ENCODE measurements at places on chromosomes 2 and 18.

- DNase-seq: no peak
Observed at GRCh38 chr18:63774511-63774910, 707 bp upstream of the SERPINB7 start.

DNA sequence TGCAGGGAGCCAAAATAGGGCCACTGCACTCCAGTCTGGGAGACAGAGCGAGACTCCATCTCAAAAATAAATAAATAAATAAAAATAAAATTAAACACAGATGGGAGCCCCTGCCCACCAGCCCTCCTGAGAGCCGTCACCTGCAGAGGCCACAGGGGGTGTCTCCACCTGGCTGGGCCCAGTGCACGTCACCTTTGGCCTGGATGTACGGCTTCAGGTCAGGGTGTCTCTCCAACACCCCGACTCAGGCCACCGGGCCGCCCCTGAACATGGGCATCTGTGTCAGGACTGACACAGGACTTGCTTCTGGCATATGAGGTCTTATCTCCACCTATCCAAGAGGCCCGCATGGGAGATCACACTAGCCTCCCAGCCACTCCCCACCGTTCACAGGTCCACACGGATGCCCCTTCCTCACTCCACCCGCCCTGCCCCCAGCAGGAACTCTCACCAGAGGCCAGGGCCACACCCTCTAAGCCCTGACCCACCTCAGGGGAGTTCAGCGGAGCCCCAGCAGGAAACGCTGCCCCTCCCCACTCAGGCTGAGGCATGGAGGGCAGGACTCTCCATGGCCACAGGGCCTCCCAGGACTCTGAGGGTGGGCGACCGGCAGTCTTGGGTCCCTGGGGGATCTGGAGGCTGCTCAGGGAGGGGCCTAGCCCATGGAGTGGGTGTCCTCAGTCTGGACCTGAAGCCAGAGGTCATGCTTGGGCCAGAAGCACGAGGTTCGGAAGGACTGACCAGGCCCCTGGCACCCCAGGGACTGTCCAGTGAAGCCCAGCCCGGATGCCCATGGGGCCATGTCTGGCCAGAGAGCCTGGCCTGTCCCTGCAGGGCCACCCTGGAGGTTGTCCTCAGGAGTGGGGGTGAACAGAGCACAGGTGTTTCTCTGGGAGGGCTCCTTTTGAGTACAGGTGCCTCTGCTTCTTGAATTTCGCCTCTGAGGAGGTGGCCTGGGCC is 1.6 kb upstream of the CROCC2 start:
- no peak for DNase-seq

DNA sequence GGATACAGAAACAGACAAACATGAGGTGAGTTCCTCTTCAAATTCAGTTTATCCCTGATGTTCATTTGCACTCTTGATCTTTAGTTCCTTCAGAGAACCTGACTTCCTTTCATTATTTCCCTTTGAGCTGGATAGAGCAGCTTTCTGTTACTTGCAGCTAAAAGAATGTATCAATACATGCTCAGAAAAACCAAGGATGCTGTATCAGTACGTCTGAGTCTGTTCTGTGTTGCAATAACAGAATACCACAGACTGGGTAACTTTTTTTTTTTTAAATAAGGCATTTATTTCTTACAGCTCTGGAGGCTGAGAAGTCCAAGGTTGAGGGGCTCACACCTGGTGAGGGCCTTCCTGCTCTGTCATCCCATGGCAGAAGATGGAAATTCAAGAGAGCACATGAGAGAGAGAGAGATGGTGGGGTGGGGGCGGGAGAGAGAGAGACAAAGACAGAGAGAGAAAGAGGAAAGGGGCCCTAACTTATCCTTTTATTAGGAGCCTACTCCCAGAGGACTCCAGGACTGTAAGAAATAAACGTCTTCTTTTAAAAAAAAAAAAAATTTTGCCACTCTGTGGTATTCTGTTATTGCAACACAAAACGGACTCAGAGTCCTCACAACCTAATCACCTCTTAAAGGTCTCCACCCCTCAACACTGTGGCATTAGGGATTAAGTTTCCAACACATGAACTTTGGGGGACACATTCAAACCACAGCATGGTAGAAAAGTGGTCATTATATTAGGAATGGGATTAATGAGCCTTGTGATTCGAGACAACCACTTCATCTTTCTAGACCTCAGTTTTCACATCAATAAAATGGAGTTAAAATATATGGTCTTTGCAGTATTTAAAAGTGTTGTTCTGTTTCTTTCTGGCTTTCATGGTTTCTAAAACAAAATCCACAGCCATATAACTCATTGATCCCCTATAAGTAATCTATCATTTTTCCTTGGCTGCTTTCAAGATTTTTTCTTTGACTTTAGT is 18.4 kb upstream of the SELENOI start:
- no peak for DNase-seq

- DNase-seq: no peak
Observed at GRCh38 chr2:112758711-112759110, 5.7 kb downstream of the CKAP2L start.

- no peak for DNase-seq
Observed at GRCh38 chr18:59279193-59279592, 5.9 kb upstream of the RAX start.

DNA sequence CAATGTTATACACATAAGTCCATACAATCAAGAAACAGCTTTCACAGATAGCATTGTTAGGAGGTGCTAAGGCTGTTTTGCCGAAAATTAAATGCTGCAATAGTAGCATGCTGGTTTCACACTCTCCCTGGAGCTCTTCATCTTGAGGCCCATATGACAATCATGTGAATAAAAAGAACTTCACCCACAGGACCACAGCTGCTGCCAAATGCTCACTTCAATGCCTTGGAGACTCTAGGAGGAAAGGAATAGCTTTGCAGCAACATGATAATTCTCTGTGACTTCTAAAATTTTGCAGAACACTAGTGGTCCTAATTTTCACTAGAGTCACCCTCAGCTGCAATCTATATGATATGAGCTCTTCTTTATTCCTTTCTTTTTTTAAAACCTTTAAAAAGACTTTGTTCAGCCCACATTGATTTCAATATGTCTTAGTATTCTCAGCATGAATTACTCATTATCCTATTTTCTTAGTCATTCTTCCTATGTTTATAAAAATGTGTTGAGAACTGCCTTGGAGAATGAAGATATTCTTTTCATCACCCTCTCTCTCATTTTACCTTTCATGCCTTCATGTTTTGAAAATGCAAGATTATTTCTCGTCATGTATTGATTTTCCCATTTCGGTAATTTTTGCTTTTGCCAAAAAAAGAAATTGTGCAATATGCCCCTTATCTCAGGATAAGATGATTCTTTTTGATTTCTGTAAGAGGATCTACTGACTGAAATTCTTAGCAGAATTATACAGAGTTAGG is 108.2 kb downstream of the PDE1A start:
- DNase-seq: no peak

- no peak for DNase-seq
Observed at GRCh38 chr2:235706506-235706905, 212.7 kb downstream of the AGAP1 start.

- DNase-seq: no peak
Observed at GRCh38 chr2:30800159-30800558, 7.1 kb downstream of the CAPN13 start.

DNA sequence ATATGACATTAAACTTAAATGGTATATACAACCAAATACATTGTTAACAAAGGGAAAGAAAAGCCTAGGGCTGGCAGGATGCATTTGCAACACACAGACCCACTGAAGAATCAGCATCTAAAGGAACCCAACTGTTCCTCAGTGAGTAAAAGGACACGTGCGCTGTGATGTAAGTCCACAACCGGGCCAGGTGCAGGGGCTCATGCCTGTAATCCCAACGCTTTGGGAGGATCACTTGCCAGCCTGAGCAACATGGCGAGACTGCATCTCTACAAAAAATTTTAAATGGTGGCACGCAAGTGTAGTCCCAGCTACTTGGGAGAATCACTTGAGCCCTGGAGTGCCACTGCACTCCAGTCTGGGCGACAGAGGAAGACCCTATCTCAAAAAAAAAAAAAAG is 3.9 kb downstream of the DTNB start:
- no peak for DNase-seq

- no peak for DNase-seq
Observed at GRCh38 chr2:158270536-158270935, 168.9 kb downstream of the UPP2 start.

DNA sequence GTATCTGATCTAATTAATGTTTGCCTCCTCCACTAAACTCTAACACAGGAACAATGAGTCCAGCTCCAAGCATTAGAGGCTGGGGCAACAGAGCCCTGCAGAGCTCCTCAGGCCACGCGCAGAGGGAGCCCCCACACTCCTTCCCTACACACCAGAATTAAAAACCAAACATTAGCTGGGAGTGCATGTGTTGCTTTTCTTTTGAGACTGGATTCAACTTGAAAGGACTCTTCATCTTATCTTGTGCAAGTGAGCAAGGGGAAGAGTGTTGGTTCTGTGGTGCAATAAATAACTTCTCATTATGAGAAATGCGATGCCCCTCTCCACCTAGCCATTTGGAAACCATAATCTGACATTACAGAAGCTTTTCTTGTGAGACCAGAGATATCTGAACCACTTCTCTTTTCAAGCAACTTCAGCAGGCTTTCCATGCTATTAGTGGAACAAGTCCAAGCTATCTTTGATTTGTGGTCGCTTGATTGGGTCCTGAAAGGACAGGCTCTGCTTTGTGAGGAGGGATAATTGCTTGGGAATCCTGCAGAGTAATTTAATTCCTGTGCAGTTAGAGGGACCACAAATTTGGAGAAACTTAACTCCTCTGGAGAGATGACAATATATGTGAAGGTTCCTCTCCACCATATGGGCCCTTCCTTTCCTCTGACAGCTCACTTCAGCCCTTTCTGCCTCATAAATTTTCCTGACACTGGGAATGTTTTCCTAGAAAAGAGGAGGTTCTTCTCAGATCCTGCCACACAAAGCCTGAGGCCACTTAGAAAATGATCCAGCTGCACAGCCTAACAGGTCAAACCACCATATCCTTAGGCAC is 112.5 kb downstream of the ATL2 start:
- DNase-seq: no peak

DNA sequence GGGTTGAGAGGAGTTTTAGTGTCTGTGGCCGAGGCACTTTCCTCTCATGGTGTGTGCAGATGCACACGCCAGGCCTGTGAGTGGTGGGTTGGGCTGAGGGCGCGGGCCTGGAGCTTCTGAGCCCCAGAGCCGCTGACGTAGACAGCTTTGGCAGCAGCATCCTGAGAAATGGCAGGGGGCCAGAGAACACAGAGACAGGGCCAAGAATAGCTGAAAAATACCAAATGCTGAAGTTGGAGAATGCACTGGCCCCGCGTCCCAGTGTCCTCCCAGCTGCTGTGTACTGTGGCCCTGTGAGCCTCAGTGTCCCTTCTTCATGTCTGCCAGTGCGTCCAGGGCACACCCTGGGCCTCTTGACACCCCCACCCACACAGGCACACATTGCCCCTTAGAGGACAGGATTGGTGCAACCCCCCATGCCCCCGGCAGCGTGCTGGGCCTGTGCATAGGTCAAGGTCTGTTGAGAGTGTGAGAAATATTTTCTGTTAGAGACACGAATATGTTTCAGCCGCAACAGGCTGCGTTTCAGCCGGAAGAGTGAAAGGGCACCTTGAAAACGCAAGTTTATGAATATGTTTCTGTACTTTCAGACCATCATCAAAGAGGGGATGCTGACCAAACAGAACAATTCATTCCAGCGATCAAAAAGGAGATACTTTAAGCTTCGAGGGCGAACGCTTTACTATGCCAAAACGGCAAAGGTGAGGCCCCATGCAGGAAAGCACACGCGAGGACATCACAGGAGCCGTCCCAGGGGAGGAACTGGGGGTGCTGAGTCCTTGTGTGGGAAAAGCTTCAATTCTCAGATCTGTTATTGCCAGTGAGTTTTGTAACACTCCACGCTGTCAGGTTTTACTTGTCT is 33.6 kb downstream of the DGKD start:
- DNase-seq: no peak

DNA sequence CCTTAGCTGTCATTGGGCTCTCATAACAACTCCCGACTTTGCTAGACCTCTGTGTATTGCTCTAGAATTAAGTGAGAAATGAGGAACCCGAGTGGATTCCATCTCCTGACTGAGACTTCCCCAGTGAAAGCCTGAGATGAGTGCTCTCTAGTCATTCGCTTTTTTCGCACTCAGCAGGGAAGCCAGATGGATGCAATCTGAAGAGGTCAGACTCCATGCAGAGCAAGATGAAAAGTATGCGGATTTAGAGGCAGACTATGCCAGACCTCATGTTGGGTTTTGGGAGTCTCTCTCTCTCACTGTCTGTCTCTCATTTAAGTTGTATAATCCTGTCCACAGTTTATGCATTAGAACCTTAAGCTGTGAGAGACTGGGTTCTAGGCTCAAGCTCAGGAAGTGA is 88.6 kb downstream of the SLC5A7 start:
- DNase-seq: no peak
